NCI-H1436 treated with DMSO at 0.1 percent for 48 hours (cell line): ENCODE measurements at places on chromosomes 1 and 21.

GRCh38 chr1:87362063-87362833 is 33.6 kb downstream of the LMO4 start:
- no peak for DNase-seq

DNA sequence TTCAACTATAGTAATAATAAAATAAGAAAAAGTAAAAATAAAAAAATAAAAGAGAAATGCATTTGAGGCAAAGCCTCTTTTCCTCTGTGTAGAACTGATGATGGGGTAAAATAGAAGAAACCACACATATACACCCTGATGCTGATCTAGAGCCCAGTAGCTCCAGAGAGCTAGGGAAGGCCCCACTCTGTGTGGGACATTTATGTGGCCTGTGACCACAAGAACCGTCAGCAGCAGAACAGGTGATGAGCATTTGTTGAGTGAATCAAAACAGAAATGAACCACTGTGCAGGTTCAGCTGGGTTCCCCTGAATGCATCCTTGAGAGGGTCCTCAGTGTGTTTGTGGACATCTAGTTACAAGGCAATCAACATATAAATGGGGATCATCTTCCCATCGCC is 221.8 kb upstream of the HOOK1 start:
- DNase-seq: no peak

GRCh38 chr1:26109229-26110164 is 2.1 kb upstream of the PDIK1L start:
- DNase-seq: no peak

DNA sequence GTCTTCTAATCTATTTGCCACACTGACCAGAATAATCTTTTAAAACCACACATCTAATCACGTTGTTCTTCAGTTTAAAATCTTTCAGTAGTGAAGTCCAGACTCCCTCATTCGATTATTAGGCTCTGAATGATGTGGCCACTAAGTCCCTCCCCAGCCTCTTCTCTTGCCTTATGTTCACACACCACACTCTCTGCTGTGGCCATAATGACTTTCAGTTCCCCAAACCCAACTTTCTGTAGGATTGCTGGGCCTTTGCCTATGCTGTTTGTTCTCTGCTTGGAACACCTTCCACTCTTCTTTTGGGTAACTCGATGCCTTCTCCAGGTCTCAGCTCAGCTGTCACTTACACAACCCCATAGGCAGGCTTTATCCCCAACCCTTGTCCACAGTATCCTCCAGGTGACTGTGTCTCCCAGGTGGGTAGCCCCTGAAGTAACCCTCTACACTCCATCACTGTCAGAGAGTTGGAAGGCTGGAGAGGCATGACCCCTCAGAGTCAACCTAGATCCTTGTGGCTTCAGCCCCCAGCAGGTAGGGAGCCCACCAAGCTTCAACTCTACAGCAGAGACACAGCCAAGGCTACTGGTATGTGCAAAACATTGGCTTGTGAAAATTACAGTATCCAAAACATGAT is 8.4 kb upstream of the SLC37A1 start:
- no peak for DNase-seq

DNA sequence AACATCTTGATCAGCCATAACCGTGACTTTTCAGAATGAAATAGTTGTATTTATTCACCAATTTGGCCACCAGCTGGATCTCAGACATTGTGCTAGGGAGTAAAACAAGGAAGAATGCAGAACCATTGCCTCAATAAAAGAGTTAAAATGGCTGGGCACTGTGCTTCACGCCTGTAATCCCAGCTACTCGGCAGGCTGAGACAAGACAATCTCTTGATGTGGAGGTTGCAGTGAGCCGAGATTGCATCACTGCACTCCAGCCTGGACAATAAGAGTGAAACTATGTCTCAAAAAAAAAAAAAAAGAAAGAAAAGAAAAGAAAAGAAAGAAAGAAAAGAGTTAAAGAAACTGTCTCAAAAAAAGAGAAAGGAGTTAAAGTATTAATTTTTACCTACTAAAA is 199.5 kb downstream of the TPR start:
- DNase-seq: no peak

- no peak for DNase-seq
Measured at GRCh38 chr1:81540216-81540615, 260.5 kb upstream of the ADGRL2 start.

DNA sequence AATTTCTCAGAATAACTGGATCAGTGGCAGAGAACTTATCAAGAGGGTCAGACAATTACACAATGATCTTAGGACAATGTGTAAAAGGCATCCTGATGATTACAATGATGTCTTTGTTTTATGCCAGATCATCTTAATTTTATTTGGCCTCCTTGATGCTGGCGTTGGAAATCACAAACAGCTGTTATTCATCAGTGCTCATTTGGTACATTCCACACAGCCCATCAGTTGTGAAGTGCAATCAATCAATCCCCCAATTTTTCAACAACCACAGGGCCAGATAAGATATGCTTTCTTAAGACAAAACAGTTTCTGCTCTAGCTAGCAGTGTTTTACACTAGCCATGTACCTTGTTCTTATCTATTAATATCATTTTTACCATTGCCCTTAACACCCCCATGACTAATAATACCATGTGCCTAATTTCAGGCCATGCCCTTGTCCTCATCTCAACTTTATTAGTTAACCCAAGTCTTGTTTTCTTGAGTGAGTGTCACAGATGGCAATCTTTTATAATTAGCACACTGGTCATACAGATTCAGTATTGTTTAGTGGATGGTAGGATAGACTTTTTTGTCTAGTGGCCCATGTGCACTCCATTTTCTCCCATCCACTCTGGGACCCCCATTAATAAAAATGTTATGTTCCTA is 40.8 kb upstream of the COL24A1 start:
- no peak for DNase-seq

DNA sequence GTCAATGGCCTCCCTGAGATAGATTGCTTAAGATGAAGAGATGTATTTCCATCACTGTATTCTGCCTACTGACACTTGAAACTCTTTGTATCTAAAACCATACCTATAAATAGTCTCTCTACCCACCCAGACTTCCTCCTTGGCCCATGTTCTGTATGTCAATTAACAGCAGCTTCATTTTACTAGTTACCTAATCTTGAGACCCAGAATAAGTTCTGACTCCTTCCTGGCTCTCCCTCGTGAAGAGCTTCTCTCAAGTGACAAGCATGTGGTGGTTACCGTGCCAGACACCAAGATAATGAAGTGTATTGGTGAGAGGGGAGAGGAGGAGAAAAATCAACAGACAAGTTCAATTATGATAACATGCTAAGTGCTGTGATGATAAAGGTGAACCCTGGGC is 128.8 kb upstream of the RAVER2 start:
- DNase-seq: no peak

DNA sequence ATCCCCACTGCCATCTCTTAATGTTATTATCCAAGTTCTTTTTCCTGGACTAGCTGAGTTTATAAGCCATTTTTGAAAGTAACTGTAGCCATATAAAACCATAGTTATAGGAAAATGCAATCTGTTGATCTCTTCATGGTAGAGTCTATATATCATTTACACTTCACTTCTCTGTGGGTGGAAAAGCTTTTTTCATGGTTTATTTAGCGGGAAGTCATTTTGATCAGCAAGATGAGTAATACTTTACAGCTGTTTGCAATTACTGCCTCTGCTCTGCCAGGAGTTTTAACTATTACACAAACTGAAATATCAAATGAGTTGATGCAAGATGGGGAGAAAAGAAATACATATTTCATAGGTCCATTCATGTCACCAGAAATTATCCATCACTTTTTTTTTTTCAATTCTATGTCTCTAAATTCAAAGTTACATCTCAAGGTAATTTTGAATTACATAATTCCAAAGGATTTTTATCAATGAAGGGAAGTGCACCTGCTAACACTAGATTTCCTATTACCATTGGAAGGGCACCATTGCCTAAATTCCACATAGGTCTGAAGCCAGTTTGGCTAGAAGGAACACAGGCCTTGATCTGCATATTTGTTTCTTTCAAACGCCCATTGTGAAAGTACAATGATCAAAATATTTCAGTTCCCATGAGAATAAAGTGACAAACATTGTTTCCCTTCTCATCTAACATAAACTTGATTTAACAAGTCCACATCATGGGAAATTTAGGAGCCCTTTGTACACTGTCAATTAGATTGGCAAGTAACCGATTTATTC is 296.7 kb downstream of the ZNF326 start:
- DNase-seq: no peak

DNA sequence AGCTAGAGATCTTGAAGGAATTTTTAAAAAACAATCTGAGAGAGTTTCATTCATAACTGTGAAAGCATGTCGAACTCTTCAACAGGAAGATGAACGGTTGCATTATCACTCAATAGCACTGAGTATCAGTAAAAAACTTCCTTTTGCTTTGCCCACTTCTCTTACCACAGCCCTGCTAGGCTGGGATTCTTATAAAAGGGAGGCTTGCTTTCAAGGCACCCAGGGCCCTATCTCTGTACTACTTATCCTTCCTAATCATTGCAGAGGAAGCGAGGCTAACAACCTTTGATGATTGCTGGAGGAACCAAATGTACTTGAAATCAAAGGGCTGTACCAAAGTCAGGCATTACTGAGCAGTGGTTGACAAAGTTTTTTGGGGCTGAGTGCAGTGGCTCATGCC is 71.2 kb downstream of the SNRPE start:
- DNase-seq: no peak

DNA sequence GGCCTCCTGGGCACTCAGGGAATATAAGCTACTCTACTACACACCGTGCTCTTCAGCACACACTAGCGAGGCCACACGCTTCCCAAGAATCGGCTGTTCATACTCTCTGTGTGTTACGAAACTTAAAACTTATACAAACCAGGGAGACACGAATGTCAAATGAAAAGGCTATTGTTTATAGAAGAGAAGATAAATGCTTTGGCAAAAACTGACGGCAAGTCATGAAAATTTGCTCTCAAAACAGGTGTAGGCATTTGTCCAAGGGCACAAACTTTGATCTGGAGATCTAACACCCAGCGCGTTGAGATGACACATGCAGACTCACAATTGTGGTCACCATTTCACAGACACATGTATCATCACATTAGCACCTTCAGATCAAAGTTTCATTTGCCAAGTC is 46.1 kb downstream of the USP48 start:
- no peak for DNase-seq

GRCh38 chr1:4585216-4585615 is 69.2 kb upstream of the AJAP1 start:
- DNase-seq: no peak

DNA sequence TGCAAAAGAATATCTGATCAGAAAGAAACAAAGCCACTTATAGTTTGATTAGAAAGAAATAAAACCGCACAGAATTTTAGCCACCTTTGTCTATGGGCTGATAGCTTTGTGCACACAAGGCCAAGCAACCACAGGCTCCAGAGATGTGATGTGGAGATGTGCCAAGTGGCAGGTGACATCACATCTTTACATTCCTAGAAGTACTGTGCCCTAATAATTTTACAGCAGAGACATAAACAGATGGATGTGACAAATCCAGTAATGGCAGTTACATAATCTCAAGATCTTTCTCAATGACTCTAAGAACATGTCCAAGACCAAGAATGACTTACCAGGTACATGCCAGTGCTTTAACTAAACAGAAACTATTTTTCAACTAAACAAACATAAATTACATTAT is 159.5 kb downstream of the LTN1 start:
- DNase-seq: no peak

DNA sequence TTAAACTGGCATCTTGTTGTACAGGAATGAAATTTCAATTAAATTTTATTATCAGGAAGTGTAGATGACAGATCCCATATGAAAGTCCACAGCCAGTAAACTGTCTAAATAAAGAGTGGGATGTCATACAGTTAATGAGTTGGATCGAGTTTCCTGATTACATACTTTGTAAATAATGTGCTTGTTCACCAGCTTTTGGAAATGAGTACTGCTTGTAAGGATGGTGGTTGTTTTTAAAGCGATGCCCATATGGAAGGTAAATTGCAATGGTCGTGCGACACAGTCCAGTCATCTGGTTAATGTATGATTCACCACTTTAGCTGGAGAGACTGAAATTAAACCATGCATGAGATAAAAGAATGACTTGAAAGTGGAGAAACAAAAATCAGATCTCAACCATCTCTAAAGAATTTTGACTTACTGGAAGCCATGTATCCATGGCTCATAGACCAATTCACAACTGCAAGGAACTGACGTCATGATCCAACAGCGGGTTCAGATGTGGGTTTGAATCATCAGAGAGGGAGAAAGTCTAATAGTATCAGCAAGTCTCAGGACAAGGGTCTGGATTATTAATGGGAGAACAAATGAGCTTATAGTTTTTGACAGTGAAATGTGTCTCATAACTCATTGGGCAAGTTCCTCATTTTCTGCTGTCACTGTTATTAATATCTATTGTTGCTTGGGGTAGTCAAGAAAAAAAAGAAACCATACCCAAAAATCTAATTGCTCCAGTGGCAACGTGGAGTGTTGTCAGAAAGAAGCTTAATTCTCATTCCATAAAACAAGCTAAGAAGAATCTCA is 49.0 kb downstream of the MAP10 start:
- DNase-seq: no peak
